ENCODE measurements at places on chromosomes 16 and 17.

DNA sequence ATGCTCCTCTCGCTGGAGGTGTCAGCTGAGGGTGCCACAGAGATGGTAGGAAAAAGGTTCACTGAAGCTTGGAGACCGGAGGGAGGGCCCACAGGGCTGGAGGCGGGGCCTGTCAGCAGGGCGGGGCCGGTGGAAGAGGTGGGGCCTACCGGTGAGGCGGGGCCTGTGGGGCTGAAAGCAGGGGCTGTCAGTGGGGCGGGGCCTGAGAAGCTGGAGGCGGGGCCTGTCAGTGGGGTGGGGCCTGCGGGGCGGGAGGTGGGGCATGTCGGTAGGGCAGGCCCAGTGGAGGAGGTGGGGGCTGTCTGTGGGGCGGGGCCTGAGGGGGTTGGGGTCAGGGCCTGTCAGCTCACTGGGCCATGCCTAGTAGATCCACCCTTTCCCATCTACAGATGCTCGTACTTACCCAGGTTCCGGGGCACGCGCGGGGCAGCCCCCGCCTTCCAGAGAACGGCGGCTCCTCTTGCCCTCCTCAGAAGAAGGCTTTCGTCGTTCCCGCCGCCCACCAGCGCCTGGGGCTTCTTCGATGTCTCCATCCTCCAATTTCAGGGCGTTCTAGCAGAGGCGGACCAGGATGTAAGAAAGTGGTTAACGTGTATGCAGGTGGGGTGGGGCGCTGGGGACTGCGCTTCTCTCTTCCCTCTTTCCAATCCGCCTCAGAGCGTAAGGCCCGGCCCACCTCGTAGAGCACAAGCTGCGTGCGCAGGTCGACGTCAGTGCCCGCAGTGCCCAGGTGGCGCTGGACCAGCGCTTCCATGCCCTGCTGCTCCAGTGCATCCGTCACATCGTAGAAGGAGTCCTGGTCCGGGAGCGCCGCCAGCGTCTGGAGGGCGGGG, 9.8 kb downstream of the TMEM208 start:
- peak overlapping the region; percentile 17 for H3K4me3 ChIP-seq
- peaks cover 68% of the 10 kb centered on the region for H3K36me3 ChIP-seq
- peak; percentile 71 for DNase-seq
- peak overlapping the region; percentile 82 for H3K27ac ChIP-seq
- H3K4me1 ChIP-seq = peaks cover 13% of the 10 kb centered on the region

DNA sequence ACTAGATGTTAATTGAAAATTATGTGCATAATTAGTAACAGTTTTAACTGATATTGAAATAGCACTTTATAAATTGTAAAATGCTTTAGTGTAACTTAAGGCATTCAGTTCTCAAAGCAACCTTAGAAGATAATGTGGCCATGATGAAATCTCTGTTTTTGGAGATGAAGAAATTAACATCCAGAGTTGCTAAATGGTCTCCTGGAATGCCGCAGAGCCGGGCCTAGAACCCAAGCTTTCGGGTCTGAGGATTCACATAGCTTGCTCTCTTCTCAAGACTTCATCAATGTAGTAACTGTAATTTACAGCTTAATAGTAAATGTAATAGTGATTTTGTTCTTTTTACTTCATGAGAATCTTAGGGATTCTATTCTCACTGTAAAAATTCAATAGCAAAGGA, 272.3 kb downstream of the HS3ST3A1 start:
- no peaks in the 10 kb centered on the region for H3K36me3 ChIP-seq
- no peak for DNase-seq
- H3K4me3 ChIP-seq = no peak overlapping the region
- H3K27me3 ChIP-seq = no peaks in the 10 kb centered on the region

GRCh38 chr16:29675811-29676643, 3.0 kb upstream of the QPRT start:
- no peaks in the 10 kb centered on the region for H3K27me3 ChIP-seq
- H3K4me1 ChIP-seq = peaks cover 23% of the 10 kb centered on the region
- DNase-seq = no peak

DNA sequence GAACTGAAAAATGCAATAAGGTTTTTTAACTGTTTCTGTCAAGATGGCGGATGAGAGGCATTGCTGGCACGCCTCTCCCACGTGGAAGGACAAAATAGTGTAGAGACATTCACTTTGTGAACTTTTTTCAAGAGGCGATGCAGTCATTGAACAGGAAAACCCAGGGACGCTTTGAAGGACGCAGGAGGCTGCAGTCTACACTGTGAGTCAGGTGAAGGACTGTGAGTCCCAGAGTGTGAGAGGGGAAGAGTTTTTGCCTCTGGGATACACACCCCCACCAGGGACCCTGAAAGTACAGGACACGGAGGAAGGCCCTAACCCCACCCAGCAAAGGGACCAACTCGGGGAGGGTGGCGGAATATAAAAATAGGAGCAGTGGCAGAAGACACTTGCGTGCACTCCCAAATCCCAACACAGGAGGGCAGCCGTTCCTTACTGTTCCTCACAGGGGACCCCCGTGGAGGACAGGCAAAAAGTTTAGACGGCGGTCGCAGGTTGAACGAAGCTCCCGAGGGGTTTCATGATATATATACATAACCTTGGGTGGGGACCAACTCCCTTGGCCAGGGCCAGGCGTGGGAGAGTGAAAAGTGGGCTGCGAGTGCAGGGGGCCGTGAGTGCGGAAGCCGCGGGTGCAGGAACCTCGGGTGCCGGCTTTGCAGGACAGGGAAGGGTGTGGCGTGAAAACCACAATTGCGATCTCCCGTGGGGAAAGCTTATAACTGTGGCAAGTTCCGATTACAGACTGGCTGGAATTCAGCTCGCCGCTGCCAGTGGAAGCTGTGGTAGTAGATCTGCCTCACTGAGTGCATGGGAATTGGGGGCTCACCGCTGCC, 82.0 kb upstream of the ALOX12 start:
- H3K27ac ChIP-seq = no peak overlapping the region
- peaks cover 30% of the 10 kb centered on the region for H3K4me1 ChIP-seq
- peak; percentile 55 for DNase-seq
- peak overlapping the region; percentile 65 for H3K4me3 ChIP-seq
- H3K36me3 ChIP-seq = no peaks in the 10 kb centered on the region

- peak overlapping the region; percentile 100 for H3K4me3 ChIP-seq
- DNase-seq = no peak
These were observed 1.4 kb downstream of the NFAT5 start for GRCh38 chr16:69566981-69567680.

DNA sequence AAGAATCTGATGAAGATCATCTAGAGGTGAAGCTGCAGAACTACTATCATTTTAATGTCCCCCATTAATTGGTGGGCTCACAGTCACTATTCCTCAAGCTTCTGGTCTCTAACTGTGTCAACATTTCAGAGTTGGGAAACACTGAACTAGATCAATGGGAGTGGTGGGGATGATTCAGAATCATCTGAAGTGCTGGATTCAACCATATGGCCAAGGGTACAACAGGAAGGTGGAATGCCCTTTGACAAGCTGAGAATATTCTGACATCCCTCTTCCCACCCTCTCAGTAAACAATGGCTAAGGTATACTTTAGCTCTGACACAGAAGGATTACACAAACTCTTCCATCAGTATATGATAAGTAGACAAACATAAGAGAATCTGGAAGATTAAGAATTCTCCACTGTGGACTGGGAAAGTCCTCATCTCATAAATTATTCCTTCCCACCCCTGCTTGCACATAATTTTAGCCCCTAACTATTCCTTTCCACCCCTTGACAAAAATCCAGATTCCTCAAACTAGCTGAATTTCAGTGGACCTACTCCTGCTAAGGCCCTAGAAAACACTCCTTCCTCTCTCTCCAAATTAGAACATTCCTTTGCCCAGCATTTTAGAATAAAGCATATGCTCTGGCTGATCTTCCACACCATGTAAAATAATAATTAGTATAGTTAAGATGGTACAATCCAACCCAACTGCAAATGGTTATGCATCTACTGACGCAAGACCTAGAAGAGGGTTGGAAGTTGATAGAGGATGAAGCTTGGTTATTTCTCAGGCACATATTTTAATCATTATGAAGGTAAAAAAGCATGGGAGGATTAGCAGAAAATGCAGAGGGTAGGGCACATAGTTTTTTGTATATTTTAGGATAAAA, 16.3 kb upstream of the RFFL start:
- DNase-seq = no peak
- H3K4me1 ChIP-seq = peaks cover 54% of the 10 kb centered on the region
- H3K27ac ChIP-seq = peak overlapping the region; percentile 50
- no peaks in the 10 kb centered on the region for H3K27me3 ChIP-seq

GRCh38 chr16:177981-178667, 1.6 kb downstream of the HBA1 start:
- H3K36me3 ChIP-seq = no peaks in the 10 kb centered on the region
- no peak for DNase-seq
- no peak overlapping the region for H3K4me3 ChIP-seq

GRCh38 chr17:76090517-76091129, 11.6 kb downstream of the ZACN start:
- no peak for DNase-seq
- no peaks in the 10 kb centered on the region for H3K27me3 ChIP-seq
- no peak overlapping the region for H3K27ac ChIP-seq
- H3K36me3 ChIP-seq = peaks cover 59% of the 10 kb centered on the region

DNA sequence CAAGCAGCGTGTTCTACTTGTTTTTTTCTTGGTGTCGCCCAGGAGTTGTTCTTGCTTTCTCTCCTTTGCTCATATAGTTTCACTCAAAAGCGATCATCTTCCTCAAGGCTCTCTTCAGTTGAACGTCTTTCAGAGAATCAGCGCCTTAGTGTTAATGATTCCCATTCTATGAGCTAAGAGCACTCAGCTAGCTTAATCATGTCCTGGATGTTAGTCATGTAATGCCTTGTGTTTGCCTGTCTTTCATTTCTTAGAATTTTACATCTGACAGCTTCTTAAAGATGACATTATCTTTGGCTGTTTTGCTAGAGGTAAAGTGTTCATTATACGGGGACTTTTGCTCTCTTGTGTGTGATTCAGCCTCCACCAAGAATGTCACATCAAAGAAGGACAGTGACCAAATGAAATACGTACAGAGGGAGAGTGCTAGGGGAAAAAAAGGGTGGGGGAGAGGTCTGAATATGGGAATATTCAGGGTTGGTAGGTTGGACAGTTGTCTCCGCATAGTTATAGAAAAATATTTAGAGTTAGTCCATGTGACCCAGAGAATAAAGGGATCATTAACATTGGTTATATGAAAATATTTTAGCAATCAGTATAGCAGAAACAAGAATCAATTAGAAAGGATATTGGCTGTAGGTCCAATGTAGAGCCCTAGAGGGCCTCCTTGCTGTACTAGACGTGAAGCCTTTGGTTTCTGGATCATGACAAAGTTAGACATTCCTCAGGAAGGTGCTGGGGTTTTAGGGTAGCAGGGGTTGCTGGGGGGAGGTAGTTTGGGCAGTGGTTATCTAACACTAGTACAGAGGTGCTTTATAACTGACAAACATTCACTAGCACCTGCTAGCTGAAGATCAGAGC, 31.9 kb upstream of the ANKFN1 start:
- no peak overlapping the region for H3K4me3 ChIP-seq
- no peak overlapping the region for H3K27ac ChIP-seq
- DNase-seq = no peak
- H3K36me3 ChIP-seq = no peaks in the 10 kb centered on the region
- H3K27me3 ChIP-seq = no peaks in the 10 kb centered on the region
- H3K4me1 ChIP-seq = no peaks in the 10 kb centered on the region

DNA sequence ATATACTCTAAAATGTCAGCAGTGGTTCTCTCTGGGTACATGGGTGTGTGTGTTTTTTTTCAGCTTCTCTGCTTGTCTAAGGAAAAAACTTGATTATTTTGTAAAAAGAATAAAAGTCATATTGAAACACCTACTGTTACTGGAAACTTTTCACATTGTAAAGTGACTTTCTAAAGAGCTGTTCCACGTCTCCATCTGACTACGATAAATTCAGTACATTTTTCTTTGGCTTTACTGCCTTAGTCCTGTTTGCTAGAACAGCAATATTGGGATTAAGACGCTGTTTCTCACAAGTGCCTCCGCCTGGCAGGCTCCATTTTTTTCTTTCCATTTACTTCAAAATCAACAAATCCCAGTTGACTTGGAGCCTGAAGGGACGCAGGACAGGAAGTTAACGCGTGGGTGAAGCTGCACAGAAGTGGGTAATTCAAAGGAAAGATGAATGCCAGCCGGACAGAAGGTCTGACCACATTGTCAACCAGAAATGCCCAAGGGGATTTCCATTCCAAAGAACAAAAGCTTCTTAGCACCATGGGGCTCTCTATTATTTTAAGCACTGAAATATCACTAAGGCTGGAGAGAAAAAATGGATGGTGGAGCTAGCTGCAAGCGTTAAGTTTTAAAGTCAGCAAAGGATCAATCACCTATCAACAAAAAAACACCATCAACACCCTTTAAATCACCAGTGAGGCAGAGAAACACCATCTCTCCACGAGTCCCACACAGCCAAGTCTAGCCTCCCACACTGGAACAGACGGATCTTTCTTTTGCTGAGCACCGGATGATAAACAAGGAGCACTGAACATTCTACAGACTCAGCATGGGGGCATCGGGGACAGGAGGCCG, 8.4 kb downstream of the GLOD4 start:
- DNase-seq = no peak
- peaks cover 87% of the 10 kb centered on the region for H3K36me3 ChIP-seq
- H3K4me3 ChIP-seq = peak overlapping the region; percentile 41
- no peaks in the 10 kb centered on the region for H3K27me3 ChIP-seq
- peaks cover 19% of the 10 kb centered on the region for H3K4me1 ChIP-seq

GRCh38 chr16:63602206-63602927, 1519.5 kb downstream of the CDH11 start:
- no peaks in the 10 kb centered on the region for H3K36me3 ChIP-seq
- no peak overlapping the region for H3K27ac ChIP-seq

DNA sequence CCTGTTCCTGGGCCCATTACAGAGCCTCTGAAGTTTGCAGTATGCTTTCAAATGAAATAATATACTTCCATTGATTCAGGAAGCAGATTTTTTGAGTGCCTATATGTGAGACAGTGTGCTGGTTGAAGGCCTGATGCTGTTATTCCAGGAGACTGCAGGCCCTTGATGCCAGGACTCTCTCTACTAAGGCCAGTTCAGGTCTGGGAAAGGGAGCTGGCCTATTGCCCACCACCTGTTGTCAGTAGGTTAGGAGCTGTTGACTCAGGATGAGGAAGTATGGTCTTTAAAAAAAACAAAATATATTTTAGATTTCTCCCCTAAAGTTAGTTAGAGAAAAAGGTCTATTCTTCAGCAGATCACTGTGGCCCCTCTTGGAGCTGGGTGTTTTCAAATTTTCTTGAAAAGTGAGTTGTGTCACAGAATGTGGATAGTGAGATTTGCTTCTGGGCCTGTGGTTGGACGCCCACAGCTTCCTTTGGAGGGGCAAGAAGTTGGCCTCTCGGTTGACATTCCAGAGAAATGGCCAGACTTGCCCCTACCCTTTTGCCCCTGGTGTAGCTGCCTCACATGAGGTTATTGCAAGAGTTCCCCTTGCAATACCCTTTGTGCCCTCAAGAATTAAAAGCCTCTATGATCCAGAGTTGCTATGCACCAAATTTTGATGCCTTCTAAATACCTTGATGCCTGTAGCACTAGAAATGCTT, 7.9 kb downstream of the ESRP2 start:
- H3K4me3 ChIP-seq = no peak overlapping the region
- H3K36me3 ChIP-seq = peaks cover 39% of the 10 kb centered on the region
- H3K27me3 ChIP-seq = no peaks in the 10 kb centered on the region

Data from activated T-helper 2 cell treated with anti-CD3 and anti-CD28 coated beads, Interferon-gamma antibody, Interleukin-2, Interleukin-4, amounts not matched to agents 10 μg/mL and 5 μg/mL and 100 μg/mL, durations not matched to agents 14 hours and 24 hours and 36 hours (primary cell).